CD8-positive, alpha-beta memory T cell (primary cell): ENCODE measurements at places on chromosomes 2 and 18.

DNA sequence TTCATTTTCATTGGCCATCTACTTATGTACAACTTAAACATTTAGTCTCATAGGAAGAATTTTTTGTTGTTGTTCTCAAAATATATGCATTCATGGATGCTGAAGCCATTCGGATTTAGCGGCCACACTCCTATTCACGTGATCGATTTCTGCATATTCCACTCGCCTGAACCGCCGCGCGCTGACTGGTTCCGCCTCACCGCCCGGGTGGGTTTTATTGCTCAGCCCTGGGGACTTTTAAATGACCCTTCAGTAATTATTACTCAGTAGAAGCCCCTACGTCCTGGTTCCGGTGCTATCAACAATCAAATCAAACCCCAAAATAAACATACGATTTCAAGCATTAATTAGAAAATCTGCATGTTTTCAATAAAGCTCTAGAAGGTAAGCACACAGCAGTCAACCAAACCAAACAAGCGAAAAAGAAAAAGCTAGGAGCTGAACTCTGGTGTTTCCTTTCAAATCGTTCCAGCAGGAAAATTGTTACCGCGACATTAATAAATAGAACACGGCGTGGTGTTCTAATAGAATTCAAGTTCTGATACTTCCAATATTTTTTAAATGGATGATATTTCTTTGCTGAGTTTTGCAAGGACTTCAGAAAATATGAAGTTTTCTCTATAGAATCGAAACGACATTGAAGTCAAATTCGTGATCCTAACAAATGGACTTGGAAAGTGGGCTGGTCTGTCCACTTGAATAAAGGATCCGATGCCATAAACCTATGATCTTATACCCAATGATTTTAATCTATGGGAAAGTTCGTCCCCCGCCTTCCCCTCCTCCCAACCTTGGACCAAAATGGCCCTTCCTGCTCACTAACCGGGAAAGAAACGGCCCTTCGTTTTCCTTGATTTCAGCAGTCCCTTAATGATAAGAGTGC is 9.3 kb downstream of the PAX3 start:
- no peaks in the 10 kb centered on the region for H3K4me1 ChIP-seq
- H3K36me3 ChIP-seq, result no peaks in the 10 kb centered on the region
- no peak overlapping the region for H3K27ac ChIP-seq
- peaks cover 33% of the 10 kb centered on the region for H3K27me3 ChIP-seq
- H3K4me3 ChIP-seq, result no peak overlapping the region
- DNase-seq, result no peak

GRCh38 chr2:20222014-20222768 is 2.7 kb downstream of the SDC1 start:
- H3K4me1 ChIP-seq, result no peaks in the 10 kb centered on the region
- H3K4me3 ChIP-seq, result no peak overlapping the region
- DNase-seq, result no peak
- H3K36me3 ChIP-seq, result no peaks in the 10 kb centered on the region
- H3K27me3 ChIP-seq, result no peaks in the 10 kb centered on the region
- no peak overlapping the region for H3K27ac ChIP-seq

DNA sequence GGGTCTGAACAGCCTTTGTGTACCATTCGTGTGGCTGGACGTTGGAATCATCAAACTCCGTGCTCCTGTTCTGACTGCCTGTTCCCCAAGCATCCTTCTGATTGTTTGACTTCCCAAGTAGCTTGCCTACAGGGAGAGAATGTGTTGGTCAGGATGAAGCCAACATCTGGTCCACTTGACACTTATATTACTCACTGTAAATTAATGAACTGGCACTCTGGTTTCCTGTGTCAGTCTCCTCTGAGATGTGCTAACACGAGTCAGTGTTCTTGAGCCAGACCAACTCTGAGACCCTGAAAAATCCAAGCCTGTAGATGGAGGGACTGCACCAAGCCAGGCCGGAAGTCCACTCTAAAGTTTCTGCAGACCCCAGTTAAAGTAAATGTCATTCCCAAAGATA is 440.9 kb downstream of the ZNF516 start:
- H3K4me3 ChIP-seq, result no peak overlapping the region
- no peaks in the 10 kb centered on the region for H3K27me3 ChIP-seq
- no peaks in the 10 kb centered on the region for H3K4me1 ChIP-seq

DNA sequence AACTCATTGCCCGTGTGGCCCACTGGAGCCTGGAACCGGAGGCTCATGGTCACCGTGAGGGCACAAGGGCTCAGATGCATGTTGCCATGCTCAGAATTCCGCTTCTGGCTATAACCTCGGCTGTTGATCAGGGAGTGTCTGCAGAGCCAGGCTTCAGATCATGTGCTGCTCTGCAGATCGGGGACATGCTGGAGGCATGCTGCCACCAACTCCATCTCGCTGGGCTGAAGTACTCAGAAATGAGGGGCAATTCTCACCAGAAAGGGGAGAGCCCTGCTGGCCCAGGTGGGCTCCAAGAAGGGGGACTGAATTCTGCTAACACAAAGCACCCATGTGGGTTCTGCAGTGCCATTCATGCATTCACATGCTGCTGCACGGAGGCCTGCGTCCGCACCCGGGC is 269.2 kb upstream of the PXDN start:
- H3K27me3 ChIP-seq, result no peaks in the 10 kb centered on the region
- no peaks in the 10 kb centered on the region for H3K36me3 ChIP-seq
- H3K4me1 ChIP-seq, result no peaks in the 10 kb centered on the region
- DNase-seq, result no peak

GRCh38 chr2:219420687-219421086 is 2.5 kb downstream of the DES start:
- DNase-seq, result no peak
- H3K4me3 ChIP-seq, result no peak overlapping the region
- no peaks in the 10 kb centered on the region for H3K4me1 ChIP-seq
- no peaks in the 10 kb centered on the region for H3K36me3 ChIP-seq
- H3K27ac ChIP-seq, result no peak overlapping the region

- no peak overlapping the region for H3K4me3 ChIP-seq
- H3K27ac ChIP-seq, result no peak overlapping the region
- no peaks in the 10 kb centered on the region for H3K27me3 ChIP-seq
- H3K36me3 ChIP-seq, result no peaks in the 10 kb centered on the region
- DNase-seq, result no peak
- no peaks in the 10 kb centered on the region for H3K4me1 ChIP-seq
Measured at GRCh38 chr2:141142025-141142424, 988.8 kb downstream of the LRP1B start.

DNA sequence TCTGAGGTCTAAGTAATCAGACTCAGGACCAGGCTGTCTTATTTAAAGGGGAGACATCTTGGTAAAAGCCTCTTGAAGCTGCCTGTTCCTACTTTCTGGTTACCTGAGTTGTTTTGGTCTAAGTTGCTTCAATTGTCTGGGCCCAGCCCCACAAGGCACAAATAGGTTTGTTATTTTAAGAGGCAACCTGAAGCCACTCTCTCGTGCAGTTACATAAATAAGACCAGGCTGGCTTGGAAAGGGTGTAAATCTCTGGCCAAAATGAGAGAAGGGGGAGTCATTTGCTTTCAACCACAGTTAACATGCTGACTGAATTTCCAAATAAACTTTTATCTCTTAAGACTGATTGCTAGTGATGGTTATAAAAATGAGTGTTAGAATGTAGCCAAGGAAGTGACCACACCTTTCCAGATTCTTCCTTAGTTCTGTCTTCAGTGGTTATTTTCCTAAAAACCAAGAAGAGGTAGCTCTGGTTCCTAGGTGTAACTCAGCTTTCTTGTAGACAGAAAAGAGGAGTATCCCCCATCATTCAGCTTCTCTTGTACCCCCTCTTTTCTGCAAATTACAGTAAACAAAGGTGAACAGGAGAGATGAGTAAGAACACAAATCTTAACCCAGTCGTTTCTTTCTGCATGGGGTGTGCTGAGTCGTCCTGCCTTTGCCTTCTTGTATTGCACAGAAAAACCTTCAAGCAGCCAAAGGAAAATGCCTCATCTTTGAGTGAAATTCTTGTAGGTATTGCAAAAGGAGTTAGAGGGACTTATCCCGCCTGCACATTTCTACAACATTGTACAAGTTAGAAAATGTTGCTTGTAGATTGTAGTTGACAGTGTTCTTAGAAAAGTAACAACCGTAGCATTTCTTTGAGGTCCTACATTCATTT is 161.5 kb upstream of the NT5C1B start:
- no peak overlapping the region for H3K4me3 ChIP-seq
- H3K4me1 ChIP-seq, result no peaks in the 10 kb centered on the region
- no peak overlapping the region for H3K27ac ChIP-seq

DNA sequence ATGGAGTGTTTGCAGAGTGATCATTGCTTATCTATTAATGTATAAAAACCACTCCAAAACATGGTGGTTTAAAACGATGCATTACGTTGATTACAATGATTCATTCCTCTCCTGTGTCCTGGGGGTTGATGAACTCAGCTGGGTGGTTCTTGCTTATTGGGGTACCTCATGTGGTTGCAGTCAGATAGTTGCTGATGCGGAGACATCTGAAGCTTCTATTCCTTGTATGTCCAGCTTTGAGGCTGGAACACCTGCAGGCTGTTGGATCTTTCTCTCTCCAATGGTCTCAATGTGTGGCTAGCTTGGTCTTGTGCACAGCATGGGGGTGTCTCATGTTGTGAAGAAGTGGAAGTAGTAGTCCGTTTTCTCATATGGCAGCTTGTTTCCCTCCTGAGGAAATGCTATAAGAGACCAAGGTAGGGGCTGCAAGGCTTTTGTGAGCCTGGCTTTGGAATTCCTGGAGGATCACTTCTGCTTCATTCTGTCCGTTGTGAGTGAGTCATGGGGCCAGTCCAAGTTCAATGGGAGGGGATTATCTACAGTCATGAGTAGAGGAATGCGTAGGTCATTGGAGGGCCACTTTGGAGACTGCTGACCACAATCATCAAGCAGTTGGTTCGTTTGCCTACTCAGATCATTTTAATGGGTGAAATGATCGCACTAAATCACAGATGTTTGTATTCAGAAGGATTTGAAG is 601.0 kb downstream of the SLC4A3 start:
- H3K27ac ChIP-seq, result no peak overlapping the region
- DNase-seq, result no peak
- no peaks in the 10 kb centered on the region for H3K36me3 ChIP-seq
- no peaks in the 10 kb centered on the region for H3K27me3 ChIP-seq
- no peak overlapping the region for H3K4me3 ChIP-seq
- H3K4me1 ChIP-seq, result no peaks in the 10 kb centered on the region

GRCh38 chr2:66433945-66434678 is 813 bp upstream of the MEIS1 start:
- H3K36me3 ChIP-seq, result no peaks in the 10 kb centered on the region
- H3K4me3 ChIP-seq, result peak overlapping the region; percentile 22
- H3K27me3 ChIP-seq, result no peaks in the 10 kb centered on the region
- no peak for DNase-seq

DNA sequence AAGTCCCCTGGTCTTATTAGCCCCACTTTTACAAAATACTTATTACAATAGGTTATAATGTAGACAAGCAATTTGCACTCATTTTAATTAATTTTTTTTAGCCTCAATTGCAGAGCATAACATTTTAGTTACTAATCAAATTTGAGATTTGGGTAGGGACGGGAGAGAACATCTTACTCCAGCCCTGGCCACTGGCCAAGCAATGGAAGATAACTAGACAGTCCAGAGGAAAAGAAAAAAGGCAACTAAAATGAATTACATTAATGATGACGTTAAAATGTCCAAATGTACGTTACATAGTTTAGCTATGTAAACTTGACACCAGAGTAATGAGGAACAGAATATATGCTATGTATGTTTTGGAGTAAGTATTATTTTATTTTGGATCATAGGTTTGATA is 11.0 kb upstream of the CAVIN2 start:
- H3K27ac ChIP-seq, result no peak overlapping the region
- no peaks in the 10 kb centered on the region for H3K4me1 ChIP-seq
- no peak for DNase-seq
- H3K36me3 ChIP-seq, result no peaks in the 10 kb centered on the region
- no peaks in the 10 kb centered on the region for H3K27me3 ChIP-seq

- no peaks in the 10 kb centered on the region for H3K27me3 ChIP-seq
- H3K4me3 ChIP-seq, result no peak overlapping the region
- no peak for DNase-seq
- no peaks in the 10 kb centered on the region for H3K4me1 ChIP-seq
- H3K27ac ChIP-seq, result no peak overlapping the region
Measured at GRCh38 chr2:95551055-95551568, 40.7 kb upstream of the TRIM43 start.

DNA sequence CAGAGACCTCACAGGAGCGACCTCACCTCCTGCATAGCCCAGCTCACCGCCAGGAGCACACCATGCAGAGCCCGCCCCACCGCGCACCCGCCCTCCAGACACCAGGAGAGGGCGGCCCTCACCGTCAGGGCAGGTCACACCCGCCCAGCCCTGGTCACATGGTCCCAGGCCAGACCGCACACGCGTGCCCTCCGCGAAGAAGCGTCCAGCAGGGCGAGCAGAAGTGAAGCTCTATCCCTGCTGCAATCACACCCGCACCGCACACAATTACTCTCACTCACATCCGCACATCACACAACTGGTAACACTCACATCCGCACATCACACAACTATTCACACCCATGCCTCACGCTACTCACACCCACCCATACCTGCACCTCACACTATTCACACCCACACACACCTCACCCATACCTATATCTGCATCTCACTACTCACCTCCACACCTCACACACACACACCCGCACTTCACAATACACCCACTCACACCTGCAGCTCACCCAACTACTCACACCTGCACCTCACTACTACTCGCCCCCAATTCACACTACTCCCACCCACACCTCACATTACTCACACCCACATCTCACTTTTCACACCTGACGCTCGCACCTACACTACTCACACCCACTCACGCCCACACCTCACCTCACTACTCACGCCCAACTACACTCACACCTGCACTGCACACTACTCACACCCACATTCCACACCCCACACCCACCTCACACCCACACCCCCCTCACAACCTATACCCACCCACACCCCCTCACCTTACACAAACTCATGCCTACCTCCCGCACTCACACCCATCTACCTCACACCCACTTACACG is 242.0 kb downstream of the HDAC4 start:
- peaks cover 6% of the 10 kb centered on the region for H3K4me1 ChIP-seq
- peaks cover 19% of the 10 kb centered on the region for H3K36me3 ChIP-seq
- DNase-seq, result no peak
- no peak overlapping the region for H3K4me3 ChIP-seq

GRCh38 chr2:118584062-118584749 is 263.2 kb downstream of the EN1 start:
- no peaks in the 10 kb centered on the region for H3K36me3 ChIP-seq
- DNase-seq, result no peak
- H3K4me1 ChIP-seq, result no peaks in the 10 kb centered on the region

DNA sequence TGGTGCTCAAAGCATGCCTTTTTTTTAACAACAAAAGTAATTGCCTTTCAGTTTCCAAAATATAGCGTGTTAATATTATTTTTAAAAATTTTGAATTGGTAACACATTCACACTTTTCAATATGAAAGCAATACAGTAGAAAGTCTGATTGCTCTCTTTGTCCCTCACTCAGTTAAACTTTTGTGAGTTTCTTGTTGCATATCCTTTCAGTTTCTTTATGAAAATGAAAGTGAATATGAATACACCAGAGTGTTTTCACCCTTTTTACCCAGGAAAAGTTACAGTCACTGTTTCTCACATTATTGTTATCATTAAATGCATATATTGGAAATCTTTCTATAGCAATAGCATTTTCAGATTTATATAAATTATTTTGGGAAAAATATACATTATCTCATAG is 377.4 kb upstream of the CRIM1 start:
- peaks cover 6% of the 10 kb centered on the region for H3K4me1 ChIP-seq
- H3K36me3 ChIP-seq, result no peaks in the 10 kb centered on the region
- no peak overlapping the region for H3K4me3 ChIP-seq
